PC-9 (cell line): ENCODE measurements at places on chromosomes 7 and 10.

- no peaks in the 10 kb centered on the region for H3K4me1 ChIP-seq
- no peak overlapping the region for H3K4me3 ChIP-seq
- H3K27me3 ChIP-seq = peaks cover 73% of the 10 kb centered on the region
- no peak overlapping the region for H3K27ac ChIP-seq
- no peaks in the 10 kb centered on the region for H3K36me3 ChIP-seq
Measured at GRCh38 chr7:148335790-148336189, 254.8 kb upstream of the C7orf33 start.

GRCh38 chr10:129614341-129614740 lies 147.3 kb downstream of the MGMT start:
- H3K36me3 ChIP-seq = no peaks in the 10 kb centered on the region
- H3K4me1 ChIP-seq = no peaks in the 10 kb centered on the region
- no peaks in the 10 kb centered on the region for H3K27me3 ChIP-seq
- H3K4me3 ChIP-seq = no peak overlapping the region
- no peak overlapping the region for H3K27ac ChIP-seq
- no peak for DNase-seq

- peaks cover 53% of the 10 kb centered on the region for H3K27me3 ChIP-seq
- H3K4me1 ChIP-seq = no peaks in the 10 kb centered on the region
- no peaks in the 10 kb centered on the region for H3K36me3 ChIP-seq
- no peak overlapping the region for H3K4me3 ChIP-seq
Measured at GRCh38 chr10:49112098-49112497, 3.2 kb downstream of the VSTM4 start.

DNA sequence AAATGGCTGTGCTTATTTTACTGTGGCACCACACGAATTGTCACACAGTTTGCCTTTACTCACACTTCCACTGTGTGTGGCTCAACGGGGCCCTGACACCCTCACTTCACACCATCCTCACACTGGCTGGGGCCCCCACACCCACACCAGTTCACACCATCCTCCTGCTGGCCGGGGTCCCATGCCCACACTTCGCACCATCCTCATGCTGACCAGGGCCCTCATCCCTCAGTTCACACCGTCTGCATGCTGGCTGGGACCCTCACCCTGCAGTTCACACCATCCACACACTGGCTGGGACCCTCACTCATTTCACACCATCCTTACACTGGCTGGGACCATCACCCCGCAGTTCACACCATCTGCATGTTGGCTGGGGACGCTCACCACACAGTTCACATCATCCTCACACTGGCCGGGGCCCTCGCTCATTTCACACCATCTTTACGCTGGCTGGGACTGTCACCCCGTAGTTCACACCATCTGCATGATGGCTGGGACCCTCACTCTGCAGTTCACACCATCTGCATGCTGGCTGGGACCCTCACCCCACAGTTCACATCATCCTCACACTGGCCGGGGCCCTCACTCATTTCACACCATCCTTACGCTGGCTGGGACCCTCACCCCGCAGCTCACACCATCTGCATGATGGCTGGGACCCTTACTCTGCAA lies 36.0 kb downstream of the BRI3 start:
- DNase-seq = no peak
- H3K27me3 ChIP-seq = no peaks in the 10 kb centered on the region
- no peaks in the 10 kb centered on the region for H3K4me1 ChIP-seq
- peaks cover 18% of the 10 kb centered on the region for H3K36me3 ChIP-seq
- no peak overlapping the region for H3K27ac ChIP-seq

- no peak overlapping the region for H3K4me3 ChIP-seq
- no peak overlapping the region for H3K27ac ChIP-seq
- H3K36me3 ChIP-seq = no peaks in the 10 kb centered on the region
- H3K4me1 ChIP-seq = no peaks in the 10 kb centered on the region
Measured at GRCh38 chr10:84818961-84819360, 490.6 kb downstream of the CCSER2 start.

DNA sequence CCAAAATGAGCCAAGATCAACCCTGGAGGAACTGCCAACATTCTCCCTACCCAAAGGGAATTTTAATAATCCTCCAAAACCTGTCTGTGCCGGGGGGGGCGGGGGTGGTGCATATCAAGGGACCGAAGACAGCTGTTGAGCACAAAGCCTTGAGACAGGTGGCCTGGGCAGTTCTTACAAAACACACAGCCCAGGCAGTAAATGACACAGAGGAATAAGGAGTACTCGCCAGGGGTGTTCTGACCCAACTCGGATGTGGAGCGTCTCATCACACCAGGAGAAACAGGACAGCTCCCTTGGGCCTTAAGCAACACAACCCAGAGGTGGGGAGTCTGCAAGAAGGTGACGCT lies 35.6 kb downstream of the PLAC9 start:
- H3K27ac ChIP-seq = no peak overlapping the region
- no peak overlapping the region for H3K4me3 ChIP-seq
- peaks cover 24% of the 10 kb centered on the region; the same call in 1 of the 2 replicates for H3K36me3 ChIP-seq
- H3K4me1 ChIP-seq = peaks cover 74% of the 10 kb centered on the region
- DNase-seq = no peak
- no peaks in the 10 kb centered on the region for H3K27me3 ChIP-seq

GRCh38 chr10:102616066-102616770 lies 28.1 kb upstream of the TRIM8 start:
- no peak overlapping the region for H3K27ac ChIP-seq
- no peaks in the 10 kb centered on the region for H3K27me3 ChIP-seq
- no peak overlapping the region for H3K4me3 ChIP-seq
- H3K4me1 ChIP-seq = no peaks in the 10 kb centered on the region

DNA sequence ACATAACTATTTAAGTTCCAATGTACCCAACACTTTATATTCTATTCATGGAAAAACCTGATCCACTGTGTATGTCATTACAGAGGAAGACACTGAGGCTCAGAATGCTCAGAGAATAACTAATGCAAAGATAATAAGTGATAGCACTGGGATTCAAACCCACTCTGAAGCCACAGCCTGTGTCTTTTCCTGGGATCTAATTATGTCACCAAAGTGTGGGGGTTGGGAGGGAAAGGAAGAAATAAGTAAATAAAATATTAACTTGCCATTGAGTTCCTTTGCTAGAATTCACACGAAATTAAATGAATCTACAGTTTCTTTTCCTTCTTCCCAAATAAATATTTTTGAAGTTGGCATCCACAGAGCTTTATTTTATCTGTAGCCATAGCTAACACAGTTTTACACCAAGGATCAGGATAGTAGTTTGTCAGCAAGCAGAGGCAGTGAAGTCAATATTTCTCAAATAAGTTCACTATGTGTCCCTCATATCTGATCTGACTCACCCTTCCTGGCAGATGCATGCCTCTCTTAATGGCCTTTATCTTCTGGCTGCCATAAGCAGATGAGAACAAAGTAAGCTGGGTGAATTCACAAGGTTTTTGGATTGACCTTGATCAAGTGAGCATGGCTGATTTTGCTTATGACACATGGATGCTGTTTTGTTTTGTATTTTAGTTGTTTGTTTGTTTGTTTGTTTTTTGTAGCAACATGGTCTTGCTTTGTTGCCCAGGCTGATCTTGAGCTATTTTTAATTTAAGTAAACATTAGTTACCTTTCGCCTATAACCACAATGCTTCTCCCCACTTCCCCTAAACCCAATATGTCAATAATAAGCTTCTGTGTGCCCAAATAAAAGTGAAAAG lies 6.3 kb downstream of the RAPGEF5 start:
- H3K4me1 ChIP-seq = peaks cover 65% of the 10 kb centered on the region
- no peak overlapping the region for H3K4me3 ChIP-seq
- no peaks in the 10 kb centered on the region for H3K27me3 ChIP-seq

DNA sequence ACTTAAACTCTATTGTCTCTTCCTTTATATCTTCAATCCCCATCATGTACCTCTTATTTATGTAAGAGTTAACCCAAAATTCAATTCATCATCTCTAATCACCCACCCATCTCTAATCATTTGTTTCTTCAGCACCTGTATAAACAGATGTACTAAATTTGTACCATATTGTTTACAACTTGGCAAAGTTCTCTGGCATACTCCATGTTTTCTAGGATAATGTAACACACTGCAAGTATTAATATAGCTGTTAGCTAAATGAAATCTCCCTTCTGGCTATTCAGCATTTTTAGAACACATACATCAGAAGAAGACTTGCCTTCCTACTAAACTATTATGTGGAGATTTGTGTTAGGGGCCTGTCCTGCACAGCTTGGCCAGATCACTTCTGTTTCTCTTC lies 33.1 kb downstream of the MALSU1 start:
- no peak overlapping the region for H3K27ac ChIP-seq
- no peak overlapping the region for H3K4me3 ChIP-seq
- H3K36me3 ChIP-seq = peaks cover 69% of the 10 kb centered on the region
- H3K27me3 ChIP-seq = no peaks in the 10 kb centered on the region

DNA sequence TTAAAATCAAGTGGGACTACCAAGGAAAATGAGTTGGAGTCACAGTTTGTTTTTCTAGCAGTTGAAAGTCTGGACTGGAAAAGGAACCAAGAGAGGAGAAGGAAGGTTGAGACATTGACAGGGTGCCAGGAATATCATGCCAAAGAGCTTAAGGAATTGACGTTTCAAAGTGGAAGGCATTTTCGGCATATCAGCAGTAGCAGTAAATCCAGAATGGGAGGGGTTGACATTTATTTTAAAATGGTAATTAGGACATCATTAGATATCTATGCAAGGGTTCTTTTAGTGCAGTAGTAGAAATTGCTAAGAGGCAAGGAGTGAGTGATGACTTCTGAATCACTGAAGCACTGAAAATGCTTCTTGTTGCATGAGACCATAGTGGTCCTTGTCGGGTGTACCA lies 335.9 kb upstream of the PLXDC2 start:
- DNase-seq = no peak
- H3K4me1 ChIP-seq = no peaks in the 10 kb centered on the region
- H3K27ac ChIP-seq = no peak overlapping the region
- no peak overlapping the region for H3K4me3 ChIP-seq

- H3K4me1 ChIP-seq = no peaks in the 10 kb centered on the region
- no peaks in the 10 kb centered on the region for H3K36me3 ChIP-seq
- H3K27me3 ChIP-seq = no peaks in the 10 kb centered on the region
- H3K4me3 ChIP-seq = no peak overlapping the region
Measured at GRCh38 chr7:105369944-105370343, 18.8 kb downstream of the SRPK2 start.

- no peaks in the 10 kb centered on the region for H3K4me1 ChIP-seq
- no peaks in the 10 kb centered on the region for H3K27me3 ChIP-seq
- H3K36me3 ChIP-seq = no peaks in the 10 kb centered on the region
- no peak overlapping the region for H3K27ac ChIP-seq
- peak overlapping the region; percentile 29; the same call in 1 of the 2 replicates for H3K4me3 ChIP-seq
Measured at GRCh38 chr10:89534826-89535166, 598 bp downstream of the SLC16A12 start.

DNA sequence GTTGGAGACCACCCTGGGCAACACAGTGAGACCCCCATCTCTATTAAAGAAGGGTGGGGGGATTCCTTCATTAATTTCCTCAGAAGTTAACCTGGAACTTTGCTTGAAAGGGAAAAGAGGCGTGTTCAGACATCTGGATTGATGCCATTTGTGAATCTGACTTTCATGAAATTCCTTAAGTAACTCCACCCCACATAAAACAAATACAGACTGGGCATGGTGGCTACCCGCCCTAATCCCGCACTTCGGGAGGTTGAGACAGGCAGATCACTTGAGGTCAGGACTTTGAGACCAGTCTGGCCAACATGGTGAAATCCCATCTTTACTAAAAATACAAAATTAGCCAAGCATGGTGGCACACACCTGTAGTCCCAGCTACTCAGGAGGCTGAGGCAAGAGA lies 75.0 kb downstream of the EEPD1 start:
- H3K36me3 ChIP-seq = no peaks in the 10 kb centered on the region
- no peak overlapping the region for H3K27ac ChIP-seq
- no peaks in the 10 kb centered on the region for H3K27me3 ChIP-seq
- peaks cover 10% of the 10 kb centered on the region for H3K4me1 ChIP-seq
- H3K4me3 ChIP-seq = no peak overlapping the region

DNA sequence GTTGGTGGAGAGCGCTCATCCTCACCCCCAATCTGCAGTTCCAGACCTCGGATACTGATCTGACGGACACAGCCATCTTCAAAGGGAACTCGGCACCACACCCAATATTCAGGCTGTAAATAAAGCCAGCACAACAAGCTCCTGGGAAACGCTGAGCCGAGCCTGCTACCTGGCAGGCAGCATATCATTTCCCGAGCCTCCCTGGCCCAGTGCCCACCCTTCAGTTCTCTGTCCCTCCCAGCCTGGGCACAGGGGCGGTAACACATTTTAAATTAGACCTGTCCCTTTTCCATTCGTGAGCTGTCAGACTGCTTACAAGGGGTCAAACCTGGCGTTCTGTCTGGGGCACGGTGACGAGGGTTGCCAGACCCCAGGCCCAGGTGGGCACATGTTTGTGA lies 250.5 kb downstream of the ARHGAP12 start:
- H3K27me3 ChIP-seq = no peaks in the 10 kb centered on the region
- no peaks in the 10 kb centered on the region for H3K36me3 ChIP-seq
- H3K4me1 ChIP-seq = no peaks in the 10 kb centered on the region

DNA sequence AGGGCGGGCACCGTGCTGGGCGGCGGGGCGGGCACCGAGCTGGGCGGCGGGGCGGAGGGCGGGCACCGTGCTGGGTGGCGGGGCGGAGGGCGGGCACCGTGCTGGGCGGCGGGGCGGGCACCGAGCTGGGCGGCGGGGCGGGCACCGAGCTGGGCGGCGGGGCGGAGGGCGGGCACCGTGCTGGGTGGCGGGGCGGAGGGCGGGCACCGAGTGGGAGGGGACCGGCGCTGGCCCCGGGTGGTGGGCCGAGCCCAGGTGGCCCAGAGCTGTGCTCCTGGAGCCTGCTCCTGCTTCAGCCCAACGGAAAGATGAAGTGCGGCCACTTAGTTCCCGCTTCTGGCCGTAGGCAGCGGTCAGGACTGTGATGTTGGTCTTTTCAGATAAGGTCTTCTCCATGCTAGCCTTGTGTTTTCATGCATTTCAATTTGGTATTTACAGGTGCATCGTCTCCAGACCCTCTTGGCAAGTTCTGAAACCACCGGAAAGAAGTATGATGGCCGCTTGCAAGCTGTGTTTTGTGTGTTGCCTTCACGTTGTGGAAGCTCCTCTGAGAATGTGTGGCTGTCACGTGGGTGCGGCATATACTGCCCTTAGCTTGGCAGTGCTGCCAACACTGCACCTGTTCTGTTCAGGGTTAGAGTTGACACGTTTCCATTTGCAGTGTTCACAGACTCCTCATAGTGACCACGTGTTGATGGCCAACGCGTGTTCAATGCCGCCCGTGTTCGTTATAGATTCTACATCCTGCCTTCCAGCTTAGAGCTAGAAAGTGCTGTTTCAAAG lies 25.2 kb downstream of the IQCE start:
- no peak for DNase-seq
- no peak overlapping the region for H3K4me3 ChIP-seq
- 0 out of 2 replicates have a peak, but pooled peaks cover 3% of the 10 kb centered on the region for H3K36me3 ChIP-seq

DNA sequence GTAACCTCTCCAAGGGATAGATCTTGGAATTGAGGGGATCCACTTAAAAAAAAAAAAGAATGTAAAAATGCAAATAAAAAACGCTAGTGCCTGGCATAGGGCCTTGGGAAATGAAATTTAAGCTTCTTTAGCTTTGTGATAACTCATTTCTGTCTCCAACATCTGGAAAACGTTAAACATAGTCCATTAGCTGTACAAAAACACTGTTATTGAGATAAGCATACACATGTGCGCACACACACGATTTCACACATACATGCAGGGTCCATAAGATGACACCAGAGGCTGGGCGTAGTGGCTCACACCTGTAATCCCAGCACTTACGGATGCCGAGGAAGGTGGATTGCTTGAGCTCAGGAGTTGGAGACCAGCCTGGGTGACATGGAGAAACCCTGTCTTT lies 13.7 kb upstream of the CUL2 start:
- H3K4me3 ChIP-seq = no peak overlapping the region
- no peaks in the 10 kb centered on the region for H3K27me3 ChIP-seq
- H3K4me1 ChIP-seq = no peaks in the 10 kb centered on the region
- no peak for DNase-seq
- H3K36me3 ChIP-seq = no peaks in the 10 kb centered on the region

- no peak overlapping the region for H3K4me3 ChIP-seq
- DNase-seq = no peak
- H3K36me3 ChIP-seq = no peaks in the 10 kb centered on the region
- no peaks in the 10 kb centered on the region for H3K27me3 ChIP-seq
- H3K27ac ChIP-seq = no peak overlapping the region
Measured at GRCh38 chr10:51029172-51029641, 45.1 kb upstream of the PRKG1 start.
